ENCODE measurements at places on chromosomes 3 and 15.
A peak's percentile ranks its signal among the peaks of the same experiment; 100 is the strongest.

DNA sequence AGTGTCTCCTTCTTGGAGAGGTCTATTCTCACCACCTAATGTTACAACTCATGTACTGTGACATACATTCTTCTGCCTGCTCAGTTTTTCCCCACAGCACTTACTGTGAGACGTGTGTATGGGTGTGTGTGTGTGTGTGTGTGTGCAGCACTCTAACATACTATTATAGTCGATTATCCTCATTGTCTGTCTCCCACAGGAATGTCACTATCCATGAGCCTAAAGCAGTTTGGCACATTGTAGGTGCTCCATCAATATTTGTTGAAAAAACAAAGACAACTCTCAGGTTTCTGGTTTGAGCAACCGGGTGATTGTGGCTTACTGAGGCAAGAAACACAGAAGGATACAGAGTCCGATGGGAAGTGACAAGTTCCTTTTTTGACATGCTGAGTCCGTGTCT lies 8.6 kb upstream of the ZNF148 start:
- DNase-seq = no peak

- DNase-seq = peak; percentile 66
These were observed 27.2 kb upstream of the ZNF502 start for GRCh38 chr3:44685128-44685800.

- DNase-seq = no peak
These were observed 8.3 kb downstream of the STOML1 start for GRCh38 chr15:73983773-73984172.

GRCh38 chr15:83477172-83477807 lies 30.1 kb downstream of the SH3GL3 start:
- DNase-seq = no peak

GRCh38 chr3:69079269-69080159 lies 651 bp downstream of the UBA3 start:
- DNase-seq = no peak

DNA sequence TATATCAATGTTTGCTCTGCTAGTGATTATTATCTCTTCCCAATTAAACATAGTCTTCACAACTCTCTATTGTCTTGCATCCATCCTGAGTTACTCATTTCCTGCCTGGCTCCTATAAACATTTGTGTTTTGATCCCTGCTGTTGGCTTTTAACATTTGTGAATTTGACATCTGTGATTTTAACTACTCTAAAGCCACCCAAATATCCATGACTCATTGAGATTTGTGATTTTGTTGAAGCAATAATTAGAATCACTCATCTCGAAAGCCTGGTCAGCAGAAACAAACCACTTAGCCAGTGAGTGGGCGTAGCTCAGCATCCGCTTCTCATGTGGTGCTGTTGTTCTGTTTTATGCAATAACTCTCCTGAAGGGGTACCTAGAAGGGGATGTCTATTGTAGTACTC lies 174.3 kb upstream of the ZBTB20 start:
- DNase-seq = no peak

DNA sequence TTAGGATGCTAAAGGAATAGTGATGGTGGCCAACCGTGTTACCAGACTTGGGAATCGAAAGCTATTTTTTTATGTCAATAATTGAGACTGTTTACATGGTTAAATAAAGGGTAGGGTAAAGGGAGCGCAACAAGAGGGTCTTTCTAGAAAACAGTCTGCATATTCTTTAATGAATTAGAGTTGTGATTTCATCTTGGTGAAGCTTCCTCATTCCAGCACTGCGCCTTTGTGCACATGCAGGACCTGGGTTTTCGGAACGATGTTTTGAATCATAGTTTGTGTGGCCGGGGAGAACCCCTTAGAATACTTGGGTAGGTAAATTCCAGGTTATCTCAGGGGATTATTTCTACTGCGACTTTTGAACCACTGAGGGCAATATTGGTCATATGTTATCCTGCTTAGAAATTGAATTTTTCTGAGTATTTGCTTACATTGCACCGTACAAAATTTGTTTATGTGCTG lies 1.3 kb downstream of the PIK3CA start:
- no peak for DNase-seq

GRCh38 chr3:37761586-37761985 lies 100.1 kb upstream of the CTDSPL start:
- DNase-seq = no peak

DNA sequence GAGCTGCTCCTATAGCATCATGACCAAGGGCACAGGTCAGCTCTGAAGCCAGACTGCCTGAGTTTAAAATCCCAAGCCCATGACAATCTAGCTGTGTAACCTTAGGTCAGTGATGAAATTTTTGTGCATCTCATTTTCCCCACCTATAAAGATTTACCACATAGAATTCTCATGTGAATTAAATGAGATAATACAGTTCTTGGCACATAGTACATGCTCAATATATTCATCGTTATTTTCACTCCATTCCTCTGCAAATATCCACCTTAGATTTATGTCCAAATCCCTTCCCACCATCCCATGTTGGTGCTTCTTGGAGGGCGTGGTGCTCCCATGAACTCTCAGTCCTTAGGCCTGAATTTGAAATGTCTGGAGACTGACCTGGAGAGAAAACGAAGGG lies 300.1 kb downstream of the TLE3 start:
- DNase-seq = no peak

DNA sequence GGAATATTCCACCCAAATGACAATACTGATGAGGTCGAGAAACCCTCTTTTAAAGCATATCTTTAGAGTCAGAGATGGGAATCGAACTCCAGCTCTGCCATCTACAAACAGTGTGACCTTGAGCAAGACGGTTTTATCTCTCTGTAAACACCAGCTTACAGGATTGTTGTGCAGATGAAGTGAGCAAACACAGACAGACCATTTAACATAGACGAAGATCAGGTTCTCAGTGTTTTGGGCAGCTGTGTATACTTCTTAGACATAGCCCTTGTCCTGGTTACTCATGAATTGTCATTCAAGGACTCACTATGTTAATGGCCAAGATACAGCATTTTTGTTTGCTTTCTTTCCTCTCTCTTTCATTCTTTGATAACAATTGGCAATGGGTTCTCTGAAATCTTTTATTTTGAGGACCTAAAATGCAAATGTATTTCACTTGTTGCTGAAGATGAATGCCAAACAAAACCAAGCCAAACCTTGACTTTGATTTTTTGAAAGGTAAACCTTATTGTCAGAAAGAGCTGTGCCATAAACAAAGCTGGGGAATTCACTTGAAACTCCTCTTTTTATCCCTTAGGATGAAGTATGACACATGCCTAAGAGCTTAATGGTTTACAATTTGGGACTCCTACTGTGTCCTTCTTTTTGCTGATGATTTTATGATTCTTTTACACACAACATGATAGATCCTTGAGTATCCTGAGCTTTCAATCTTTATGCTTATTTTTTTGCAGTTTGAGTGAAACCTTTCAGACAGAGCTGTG lies 250.0 kb upstream of the PDZRN3 start:
- DNase-seq = no peak

DNA sequence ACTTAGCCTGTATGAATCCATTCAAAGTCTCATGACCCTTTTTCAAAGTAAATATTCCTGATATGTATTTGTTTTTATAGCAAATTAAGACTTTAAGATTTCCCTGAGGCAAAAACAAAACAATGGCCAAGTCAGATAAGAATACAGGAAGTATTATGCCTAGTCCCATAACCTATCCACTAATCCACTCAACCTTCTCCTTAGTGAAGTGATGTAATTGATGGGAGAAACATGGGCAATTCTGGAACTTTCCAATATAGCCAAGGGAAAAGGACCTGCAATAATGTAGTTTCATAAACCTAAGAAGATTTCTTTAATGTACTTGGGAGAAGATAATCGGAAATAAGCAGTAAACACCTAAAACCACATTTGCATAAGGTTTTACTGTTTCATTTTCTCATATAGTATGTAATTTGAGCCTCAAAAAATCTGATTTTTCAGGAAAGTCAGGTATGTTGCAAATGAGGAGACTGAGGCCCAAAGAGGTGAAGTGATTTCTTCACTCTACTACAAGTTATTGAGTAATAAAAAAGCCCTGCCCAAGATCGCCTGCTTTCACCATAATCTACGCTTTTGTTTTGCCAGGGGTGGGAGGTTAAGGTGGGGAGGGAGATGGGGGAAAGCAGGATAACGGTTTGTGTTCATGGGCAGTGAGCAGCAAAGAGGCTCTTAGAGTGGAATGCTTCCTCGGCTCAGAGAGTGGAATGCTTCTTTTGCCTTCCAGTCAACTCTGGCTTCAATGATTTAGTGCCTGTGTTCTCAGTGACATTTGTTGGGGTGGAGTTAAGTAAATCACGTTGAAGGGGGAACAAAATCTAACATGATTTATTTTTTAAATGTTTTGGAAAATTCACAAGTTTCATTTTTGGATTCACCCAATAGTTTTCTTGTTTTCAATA lies 95.0 kb upstream of the FNDC3B start:
- no peak for DNase-seq

- DNase-seq = no peak
These were observed 130.0 kb downstream of the FRMD4B start for GRCh38 chr3:69255928-69256327.

GRCh38 chr15:88077296-88078020 lies 179.1 kb downstream of the NTRK3 start:
- no peak for DNase-seq

DNA sequence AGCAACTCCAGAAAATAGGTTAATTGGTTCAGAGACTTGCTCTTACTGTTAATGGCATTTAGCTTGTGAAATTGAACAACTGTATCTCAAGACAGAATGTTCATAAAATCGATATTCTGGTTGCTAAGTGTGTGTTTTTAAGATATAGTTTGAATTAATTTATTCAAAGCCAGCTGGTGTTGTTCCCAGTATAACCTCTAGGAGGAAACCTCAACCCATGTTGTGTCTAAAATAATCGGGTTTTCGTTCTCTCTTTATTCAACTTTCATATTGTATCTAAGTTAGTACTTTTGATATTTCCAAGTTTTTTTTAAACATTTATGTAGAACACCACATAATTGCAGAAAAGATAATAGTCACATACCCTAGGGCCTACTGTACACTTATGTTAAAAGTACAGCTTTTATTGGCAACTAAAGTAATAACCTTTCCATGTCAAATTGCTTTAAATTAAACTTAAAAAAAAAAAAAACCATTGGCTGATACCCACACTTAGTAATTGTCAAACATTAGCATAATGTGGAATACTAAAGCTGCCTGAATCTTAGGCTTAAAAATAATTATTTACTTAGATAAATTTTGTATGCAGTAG lies 90.9 kb downstream of the SAMMSON start:
- no peak for DNase-seq

DNA sequence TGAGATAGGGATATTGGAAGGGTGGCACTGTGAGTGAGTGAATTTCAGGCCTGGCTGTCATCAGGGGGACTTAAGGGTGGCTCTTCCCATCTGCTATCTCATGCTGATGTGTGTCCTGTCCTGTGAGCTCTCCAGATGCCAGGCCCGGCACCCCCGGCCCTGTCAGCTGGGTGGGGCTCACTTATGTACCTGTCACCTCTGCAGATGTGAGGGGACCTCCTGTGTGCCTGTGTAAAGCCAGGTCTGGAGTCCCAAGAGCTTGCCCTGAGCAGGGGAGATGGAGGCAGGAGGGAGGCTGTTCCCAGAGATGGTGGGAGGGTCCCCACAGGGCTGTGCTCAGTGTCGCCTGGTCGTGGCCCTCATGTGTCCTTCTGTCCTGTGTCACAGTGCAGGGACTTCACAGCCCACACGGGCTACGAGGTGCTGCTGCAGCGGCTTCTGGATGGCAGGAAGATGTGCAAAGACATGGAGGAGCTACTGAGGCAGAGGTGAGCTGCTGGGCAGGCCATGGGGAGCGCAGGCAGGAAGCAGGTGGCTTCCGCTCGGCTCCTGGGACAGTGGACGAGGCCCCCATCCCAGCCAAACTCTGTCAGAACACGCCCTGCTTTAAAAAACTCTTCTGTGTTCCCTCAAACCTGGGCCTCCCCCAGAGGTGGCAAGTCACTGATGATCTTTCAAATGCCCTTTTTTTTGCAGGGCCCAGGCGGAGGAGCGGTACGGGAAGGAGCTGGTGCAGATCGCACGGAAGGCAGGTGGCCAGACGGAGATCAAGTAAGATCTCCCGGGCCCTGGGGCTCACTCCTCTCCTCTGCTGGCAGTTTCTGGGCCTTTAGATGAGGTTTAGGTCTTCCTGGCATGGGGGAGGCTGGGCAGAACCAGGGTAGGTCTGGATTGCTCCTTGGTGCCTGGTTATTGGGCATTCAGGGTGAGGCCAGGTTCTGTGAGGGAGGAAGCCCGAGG lies 23.1 kb downstream of the PSTPIP1 start:
- DNase-seq = no peak

- no peak for DNase-seq
These were observed 39.1 kb downstream of the SYNM start for GRCh38 chr15:99143655-99144610.

GRCh38 chr3:142588703-142589102 lies 7.5 kb upstream of the PLS1 start:
- no peak for DNase-seq

GRCh38 chr3:39079530-39079929 lies 27.7 kb downstream of the WDR48 start:
- DNase-seq = no peak

GRCh38 chr3:186785495-186786018 lies 2.2 kb downstream of the EIF4A2 start:
- DNase-seq = no peak

DNA sequence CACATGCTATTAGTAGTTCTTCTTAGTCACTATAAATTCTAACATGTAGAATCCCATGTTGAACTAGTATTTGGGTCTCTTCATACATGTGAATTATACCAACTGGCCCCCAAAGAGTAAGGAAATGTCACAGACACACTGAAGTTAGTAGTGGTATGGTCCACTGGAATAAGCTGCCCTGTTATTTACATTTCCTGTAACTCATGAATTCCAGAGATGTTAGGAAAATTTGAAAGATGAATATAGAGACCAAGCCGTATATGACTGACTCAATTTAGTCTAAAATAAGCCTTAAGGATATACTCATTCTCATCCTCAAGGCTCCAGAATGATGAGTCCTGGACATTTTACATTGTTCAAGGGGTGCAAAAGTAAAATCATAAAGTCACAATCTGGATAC lies 81.2 kb downstream of the FBXL22 start:
- DNase-seq = no peak

DNA sequence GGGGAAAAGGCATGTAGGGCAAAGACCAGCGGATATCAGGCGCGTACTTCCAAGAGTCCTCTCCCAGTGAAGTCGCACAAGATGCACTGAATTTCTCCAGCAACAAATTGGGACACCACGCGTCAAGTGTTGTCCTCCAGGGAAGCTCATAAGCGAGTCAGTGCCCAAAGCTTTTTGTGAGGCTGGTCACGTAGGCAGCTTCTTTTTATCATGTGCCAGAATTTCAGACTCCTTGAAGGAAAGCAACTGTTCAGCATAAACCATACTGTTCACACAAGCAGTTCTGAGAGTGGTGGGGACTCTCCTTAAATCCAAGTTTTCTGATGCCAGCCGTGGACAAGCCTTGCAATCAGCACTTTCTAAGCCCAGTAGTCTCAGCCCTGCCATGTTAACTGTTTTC lies 10.1 kb upstream of the FSTL1 start:
- no peak for DNase-seq

GRCh38 chr15:100833417-100834389 lies 45.9 kb upstream of the ALDH1A3 start:
- no peak for DNase-seq

Data from cerebellar nuclear complex (tissue), 1 donor.